Stimulated activated CD4-positive, alpha-beta T cell treated with anti-CD3 and anti-CD28 coated beads, Interleukin-4, amount 100 ng/mL, for 1 hour (primary cell): ENCODE measurements at places on chromosomes 5 and 9.

- DNase-seq: no peak
Observed at GRCh38 chr9:9557804-9558334, 1054.9 kb downstream of the PTPRD start.

- DNase-seq: no peak
Observed at GRCh38 chr9:78783743-78784142, 486.8 kb downstream of the PSAT1 start.

DNA sequence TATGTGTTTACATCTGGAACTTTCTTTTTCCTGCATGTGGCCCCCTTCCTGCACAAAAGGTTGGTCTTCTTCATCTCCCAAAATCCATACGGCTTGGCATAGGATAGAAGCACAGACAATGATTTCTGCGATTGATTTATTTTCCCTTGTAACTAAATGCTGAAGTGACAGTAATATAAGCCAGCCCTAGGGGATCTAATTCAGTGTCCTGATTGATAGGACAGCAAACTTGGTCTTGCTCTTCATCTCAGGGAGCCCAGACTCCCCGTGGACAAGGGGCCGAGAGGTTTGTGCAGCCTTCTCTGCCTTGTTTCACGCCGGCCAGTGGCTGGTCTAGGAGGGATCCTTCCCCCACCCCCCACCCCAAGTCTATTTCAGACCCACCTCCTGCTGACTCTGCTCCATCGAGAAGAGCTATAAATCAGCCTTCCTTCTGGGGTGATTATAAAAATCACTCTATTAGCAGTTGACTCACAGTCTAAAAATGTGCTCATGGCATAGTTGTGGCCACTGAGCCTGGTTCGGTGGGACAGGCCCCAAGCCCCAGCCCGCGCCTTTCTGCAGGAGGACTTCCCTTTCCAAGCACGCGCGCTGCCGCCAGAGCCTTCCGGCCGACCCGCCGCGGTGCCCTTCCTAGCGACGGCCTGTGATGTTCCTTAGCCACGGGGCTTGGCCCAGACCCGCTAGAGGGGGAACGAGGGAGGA, 89.8 kb upstream of the COL5A1 start:
- no peak for DNase-seq

- DNase-seq: no peak
Observed at GRCh38 chr9:135849181-135849580, 58.2 kb downstream of the CAMSAP1 start.

GRCh38 chr5:151357792-151358191, 10.4 kb upstream of the SLC36A2 start:
- DNase-seq: no peak

- no peak for DNase-seq
Observed at GRCh38 chr5:1875281-1875842, 7.4 kb downstream of the IRX4 start.

- DNase-seq: no peak
Observed at GRCh38 chr5:172377856-172378255, 76.5 kb downstream of the SH3PXD2B start.

DNA sequence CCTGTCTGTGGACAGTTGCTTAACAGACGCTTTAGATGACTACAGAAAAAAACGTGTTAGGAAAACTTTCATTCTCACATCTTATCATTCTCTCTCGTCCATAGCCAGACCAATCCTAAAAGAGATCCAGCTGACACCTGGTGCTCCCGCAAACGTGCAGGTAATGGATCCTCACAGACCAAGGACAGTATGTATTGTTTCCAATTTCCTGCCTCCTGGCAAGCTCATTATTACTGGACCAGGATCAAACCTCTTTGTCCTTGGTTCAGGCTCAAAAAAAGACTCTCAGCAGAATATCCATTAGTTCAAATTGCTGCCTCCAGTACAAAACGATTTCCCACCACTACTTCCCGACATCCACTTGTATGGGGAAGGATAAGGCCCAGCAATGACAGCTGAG, 62.4 kb downstream of the SERINC5 start:
- no peak for DNase-seq

DNA sequence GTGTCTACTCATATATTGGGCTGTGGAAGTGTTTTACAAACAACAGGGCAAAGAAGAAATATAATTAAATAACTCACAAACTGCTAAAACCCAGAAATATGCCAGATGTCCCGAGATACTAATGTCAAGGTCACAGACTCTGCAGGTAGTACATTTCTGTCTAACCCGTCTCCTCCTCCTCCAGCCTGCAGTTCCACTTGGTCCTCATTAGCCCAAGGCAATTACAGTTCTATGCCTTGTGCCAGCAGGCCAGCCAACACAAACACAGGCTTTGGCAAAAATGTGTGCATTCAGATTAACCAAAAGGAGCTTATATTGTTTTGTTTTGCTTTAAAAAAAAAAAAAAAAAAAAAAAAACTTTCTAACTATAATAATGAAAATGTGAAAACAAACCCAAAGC, 148.8 kb downstream of the MYO10 start:
- no peak for DNase-seq

- no peak for DNase-seq
Observed at GRCh38 chr5:90956511-90957097, 398.0 kb downstream of the ADGRV1 start.

DNA sequence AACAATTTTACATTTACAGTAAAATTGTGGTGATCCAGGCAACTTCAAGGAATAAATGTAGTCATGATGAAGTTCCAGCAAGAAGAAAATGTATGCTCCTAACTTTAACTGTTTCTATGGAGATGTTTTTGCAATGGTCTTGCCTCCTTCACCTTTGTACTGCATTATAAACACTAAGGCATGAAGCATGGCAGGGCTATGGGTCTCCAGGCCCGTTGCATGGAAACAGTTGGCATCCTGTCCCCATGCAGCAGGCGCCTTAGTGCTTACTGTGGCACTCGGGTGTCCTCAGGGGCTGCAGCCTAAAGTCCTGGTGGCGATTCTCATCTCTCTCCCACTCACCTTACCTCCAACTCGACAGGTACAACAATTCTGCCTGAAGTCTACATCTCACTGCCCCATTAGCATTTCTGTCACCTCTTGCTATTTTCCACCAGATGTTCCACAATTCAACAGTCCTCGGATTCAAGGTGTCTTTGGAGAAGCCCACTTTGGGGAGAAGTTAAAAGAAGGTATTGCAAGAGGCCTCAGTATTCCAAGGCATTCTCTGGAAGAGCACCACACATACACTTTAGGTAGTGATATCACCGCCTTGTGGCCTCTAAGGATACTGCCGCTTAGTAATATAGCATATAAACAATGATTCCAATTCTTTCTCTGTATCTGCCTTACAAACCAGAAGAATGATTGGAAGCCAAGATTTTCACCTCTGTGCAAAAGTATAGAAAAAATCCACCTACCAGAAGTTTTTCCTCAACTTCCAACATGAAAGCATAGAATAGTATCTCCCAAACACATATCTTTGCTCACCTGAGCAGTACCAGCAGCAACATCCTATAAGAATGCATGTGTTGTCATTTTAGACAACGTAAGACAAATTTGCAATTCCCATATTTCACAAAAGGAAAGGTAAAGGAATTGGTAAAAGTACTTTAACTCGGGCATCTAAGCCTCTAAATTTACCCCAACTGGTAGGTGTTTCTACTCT, 5.1 kb downstream of the LIFR start:
- DNase-seq: no peak

DNA sequence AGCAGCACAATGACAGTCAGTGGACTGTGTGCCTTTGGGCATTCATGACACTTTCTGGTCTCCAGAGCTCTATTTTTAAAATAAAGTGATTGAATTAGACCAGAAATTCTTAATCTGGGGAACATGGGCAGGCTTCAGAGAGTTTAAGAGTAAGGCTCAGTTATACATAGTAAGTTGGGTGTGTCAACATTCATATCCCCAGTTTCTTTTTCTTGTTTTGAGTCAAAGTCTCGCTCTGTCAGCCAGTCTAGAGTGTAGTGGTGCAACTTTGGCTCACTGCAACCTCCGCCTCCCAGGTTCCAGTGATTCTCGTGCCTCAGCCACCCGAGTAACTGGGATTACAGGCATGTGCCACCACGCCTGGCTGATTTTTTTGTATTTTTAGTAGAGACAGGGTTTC, 13.7 kb upstream of the KIF4B start:
- DNase-seq: no peak

DNA sequence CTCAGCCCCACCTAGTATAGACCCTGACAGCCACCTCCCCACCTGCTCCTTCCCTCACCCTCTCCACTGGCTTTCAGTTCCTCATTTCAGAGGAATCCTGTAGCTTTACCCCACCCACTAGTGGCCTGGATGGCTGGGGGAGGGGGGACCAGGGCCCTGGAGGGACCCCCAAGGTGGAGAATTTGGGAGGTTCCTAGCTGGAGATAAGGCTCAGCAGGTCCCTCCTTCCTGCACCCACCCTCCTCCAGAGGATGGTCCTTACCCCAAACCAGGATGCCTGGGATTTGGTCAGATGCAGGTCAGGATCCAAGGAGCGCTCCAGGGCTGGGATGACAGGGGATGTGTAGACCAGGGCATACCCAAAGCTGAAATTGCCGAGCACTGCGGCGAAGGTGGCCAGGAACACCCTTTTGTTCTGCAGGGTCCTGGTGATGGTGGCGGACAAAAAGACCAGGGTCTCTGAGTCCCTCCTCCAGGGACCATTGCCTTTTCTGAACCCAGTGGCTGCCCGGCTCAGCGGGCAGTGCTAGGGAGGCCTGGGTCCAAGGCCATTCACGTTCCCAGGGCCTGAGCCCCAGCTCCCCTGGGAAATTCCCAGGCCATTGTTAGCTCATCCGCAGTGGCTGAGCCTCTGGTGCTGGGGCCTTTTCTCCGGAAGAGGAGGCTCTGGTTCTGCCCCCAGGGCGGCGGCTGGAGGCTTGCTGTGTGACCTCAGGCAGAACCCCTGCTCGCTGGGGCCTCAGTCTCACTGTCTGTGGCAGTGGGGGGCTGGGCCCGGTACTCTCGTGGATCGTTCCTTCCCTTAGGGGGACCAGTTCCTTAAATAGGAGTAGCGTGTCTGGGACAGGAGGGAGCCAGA, 678 bp downstream of the SLC2A6 start:
- no peak for DNase-seq

DNA sequence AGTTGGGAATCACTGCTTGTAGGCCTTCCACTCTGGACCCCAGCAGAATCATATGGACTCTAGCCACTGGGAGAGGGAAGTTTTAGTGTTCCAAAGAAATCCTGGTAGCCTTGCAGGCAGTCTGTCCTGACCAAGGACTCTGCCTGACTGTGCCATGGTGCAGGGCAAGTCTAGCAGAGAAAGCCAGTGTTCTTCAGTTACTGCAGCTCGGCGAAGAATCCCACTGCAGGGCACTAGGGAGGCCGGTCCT, 20.3 kb upstream of the MATR3 start:
- DNase-seq: no peak

- DNase-seq: no peak
Observed at GRCh38 chr5:162484986-162485385, 417.4 kb downstream of the GABRG2 start.

DNA sequence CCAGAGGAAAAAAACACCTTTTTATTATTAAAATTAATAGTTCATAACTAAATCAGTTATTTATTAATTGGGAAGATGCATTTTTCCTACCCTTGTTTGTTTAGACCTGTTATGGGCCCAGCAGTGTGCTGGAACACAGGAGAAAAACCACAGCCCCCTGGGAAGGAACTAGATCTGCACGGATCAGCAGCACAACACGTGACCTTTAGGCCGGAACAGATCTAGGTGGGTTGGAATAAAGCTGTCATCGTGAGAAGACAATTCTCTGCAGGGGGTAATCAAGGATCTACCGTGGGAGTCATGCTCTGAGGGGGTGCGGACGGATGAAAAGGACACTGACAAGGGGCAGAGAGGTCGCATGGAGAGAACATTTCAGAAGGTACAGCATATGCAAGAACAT, 95.8 kb upstream of the SPATA31C2 start:
- no peak for DNase-seq

DNA sequence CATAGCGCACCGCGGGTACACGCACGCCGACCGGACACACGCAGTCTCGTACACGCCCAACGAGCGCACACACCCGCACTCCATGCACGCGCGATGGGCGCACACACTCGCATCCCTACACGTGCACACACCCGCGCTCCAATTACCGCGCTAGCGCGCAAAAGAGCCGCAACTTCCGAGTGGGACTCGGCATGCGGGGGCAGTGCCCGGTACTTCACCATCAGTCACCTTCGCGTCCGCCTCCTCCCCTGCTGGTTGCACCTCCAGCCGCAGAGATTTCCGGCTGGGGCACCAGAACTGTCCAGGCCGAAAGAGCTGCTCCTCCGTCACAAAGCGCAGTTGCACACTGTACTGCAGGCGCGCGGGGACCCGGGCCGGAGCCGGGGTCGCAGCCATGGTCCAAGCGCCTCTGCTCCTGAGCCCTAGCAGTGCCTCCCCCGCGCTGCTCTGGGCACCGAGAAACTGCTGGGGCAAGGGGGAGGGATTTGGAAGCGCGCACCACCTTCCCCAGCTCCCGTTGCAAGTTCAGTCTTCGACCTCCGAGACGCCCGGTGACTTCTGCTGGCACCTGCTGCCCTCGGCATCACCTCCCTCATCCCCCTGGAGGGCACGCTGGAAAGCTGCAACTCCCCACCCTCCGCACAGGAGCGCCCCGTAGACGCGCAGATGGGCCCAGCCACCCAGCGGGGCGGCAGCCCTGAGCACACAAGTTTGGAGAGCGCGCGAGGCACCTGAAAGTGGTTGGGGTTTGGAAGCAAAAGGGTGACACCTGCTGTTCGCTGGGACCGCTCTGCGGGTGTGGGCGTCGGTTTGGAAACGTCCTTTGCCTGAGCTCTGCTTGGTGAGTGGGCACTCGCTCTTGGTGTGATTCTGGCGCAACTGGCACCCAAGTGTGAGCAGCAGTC, 337.4 kb upstream of the PUM3 start:
- peak; percentile 20 for DNase-seq

GRCh38 chr5:120624021-120624563, 160.0 kb downstream of the PRR16 start:
- DNase-seq: no peak

DNA sequence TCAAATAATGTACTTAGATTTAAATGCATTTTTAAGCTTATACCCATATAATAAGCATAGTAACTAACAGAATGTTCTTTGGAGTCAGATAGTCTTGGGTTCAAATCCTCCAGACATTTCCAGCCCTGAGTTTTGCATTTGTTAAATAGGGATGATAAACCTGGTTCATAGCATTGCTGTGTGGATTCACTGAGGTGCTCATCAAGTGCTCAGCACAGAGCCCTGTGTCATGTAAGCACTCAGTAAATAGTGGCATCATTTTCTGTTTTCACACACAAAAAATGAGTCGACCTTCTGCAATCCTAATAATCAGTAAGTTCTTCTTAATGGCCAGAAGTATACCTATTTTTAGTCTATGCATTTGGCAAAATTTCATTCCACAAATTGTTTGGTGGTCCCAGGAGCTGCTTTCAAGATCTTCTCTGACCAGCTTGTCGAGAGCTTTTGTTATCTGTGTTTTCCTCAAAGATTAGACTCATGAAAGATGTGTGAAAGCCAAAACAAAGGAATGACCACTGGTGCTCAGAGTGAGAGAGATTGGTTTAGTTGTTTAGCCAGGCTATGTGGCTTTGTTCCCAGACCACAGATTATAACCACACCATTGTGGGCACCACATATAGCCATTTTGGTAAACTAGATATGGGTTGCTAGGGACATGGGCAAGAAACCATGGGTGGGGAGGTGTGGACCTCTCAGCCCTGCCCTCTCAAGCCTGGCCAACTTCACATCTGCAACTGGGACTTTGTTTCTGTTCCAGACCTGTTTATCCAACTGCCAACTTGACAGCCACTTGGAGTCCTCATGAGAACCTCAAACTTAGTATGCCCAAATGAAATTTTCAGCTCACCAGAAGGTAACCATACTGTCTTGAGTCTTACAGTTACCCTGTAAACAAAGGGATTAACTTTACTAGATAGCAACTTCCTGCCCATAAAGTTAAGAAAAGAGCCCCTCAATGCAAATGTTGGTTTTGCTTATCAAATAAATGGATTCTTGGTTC, 45.0 kb downstream of the DOCK8 start:
- DNase-seq: no peak
